Activated T-cell treated with anti-CD3 and anti-CD28 coated beads, Interleukin-2, amount 50 U/mL, for 4 hours (primary cell): ENCODE measurements at places on chromosomes 1 and 21.

GRCh38 chr1:153357853-153358690 lies at the start of gene S100A9:
TSS of gene S100A9 (plus strand) at chr1:153357854. CDS start at chr1:153358284, 430 bp downstream.
- no peak for DNase-seq

- no peak for DNase-seq
Observed at GRCh38 chr1:44643721-44644334, 30.5 kb downstream of the TMEM53 start.

GRCh38 chr1:96409689-96410088 lies 311.9 kb upstream of the PTBP2 start:
- DNase-seq: no peak

GRCh38 chr1:58927041-58927721 lies 143.3 kb upstream of the JUN start:
- DNase-seq: no peak

GRCh38 chr1:230913496-230913895 lies 45.2 kb upstream of the C1orf198 start:
- no peak for DNase-seq

DNA sequence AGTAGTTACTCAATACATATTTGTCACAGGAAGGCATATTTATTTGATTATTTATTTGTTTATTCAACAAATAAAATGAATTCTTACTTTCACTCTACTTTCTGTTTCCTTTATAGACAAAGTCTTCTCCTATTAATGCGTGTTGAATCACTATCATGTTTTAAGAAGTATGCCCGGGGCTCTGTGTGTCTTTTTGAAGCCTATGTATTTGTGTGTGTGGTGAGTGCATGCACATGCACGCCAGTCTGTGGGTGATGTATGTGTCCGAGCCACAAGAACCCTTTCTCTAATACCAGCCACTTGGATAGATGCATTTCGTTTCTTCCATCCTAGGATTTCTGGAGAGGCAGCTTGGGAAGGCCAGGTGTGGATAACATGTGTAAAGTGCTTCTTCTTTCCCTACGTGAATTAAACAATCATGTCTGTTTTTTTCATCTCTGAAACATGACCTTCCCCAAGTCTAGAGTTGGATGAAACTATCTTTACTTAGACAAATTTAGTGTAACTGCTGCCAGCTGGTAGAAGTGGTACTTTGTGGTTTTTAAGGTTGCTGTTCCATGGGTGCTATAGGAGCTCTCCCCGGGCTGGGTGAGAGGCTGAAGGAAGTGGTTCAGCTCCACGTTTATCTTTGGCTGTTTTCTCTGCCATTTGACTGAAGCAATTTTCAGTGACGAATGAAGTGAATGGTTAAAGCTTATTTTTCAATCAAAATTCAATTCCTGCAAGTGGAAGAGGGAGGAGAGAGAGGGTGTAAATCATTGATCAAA lies 46.8 kb upstream of the PPM1J start:
- no peak for DNase-seq

DNA sequence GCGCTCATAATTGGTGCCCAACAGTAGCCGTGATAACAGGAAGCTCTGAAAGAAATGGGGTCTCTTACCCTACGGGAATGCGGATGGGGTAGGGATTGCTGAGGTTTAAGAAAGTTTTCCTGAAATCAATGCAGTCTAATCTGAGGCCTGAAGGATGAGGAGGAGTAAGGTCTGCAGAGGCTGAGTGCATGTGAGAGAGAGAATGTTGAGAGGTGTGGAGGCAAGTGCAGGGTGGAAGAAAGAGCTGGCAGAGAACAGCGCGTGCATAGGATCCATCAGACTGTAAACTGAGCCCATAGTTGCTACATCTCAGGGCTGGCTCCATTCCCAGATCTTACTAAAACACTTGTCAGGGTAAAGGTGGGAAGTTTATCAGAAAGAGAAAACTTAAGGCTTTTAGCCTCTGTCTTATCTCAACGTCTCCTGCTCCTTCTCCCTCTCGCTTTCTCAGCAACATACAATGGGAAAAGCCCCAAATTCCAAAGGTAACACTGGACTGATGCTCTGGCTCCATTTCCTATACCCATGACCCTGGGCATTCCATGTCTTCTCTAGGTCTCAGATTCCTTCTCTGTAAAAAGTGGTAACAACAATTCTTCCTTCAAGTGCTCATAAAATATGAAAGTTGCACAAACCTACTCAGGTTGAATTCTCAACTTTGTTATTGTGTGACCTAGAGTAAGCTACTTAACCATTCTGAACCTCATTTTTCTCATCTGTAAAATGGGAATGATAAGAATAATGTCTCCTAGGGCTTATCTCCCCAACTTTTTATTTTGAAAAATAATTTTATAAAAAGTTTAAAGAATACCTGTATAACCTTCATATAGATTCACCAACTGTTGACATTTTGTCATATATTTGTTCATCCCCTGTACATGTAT lies 75.2 kb downstream of the SH3GLB1 start:
- no peak for DNase-seq

DNA sequence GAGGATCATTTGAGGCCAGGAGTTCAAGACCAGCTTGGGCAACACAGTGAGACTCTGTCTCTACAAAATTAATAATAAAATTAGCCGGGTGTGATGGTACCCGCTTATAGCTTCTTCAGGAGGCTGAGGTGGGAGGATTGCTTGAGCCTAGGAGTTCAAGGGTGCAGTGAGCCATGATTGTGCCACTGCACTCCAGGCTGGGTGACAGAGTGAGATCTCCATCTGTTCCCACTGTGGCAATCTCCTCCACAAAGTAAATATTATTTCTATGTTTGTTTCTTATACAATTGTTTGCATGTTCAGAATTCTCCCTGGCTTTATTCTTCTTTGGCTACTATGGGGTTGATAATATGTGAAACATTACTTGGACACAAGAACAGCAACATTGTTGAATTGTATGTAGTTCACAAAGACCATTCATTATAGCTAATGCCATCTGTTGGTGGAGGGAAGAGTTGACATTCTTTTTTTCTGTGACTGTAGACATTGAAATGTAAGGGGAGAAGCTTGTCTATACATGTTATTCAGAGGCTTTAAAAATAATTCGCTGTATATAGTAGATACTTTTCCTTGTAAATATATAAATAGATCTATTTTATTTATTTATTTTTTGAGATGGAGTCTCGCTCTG lies 47.8 kb upstream of the SRSF10 start:
- no peak for DNase-seq
